ENCODE measurements at places on chromosomes 12 and 14.

- no peaks in the 10 kb centered on the region for H3K4me1 ChIP-seq
- no peak overlapping the region for H3K27ac ChIP-seq
- H3K27me3 ChIP-seq, result peaks cover 23% of the 10 kb centered on the region
- DNase-seq, result no peak
- H3K4me3 ChIP-seq, result no peak overlapping the region
Measured at GRCh38 chr14:94632305-94632590, 20.1 kb downstream of the SERPINA3 start.

GRCh38 chr12:4386801-4387200 lies 7.3 kb upstream of the FGF23 start:
- no peak overlapping the region for H3K4me3 ChIP-seq
- DNase-seq, result no peak
- H3K27ac ChIP-seq, result no peak overlapping the region
- no peaks in the 10 kb centered on the region for H3K27me3 ChIP-seq

- no peak overlapping the region for H3K4me3 ChIP-seq
- H3K4me1 ChIP-seq, result peaks cover 19% of the 10 kb centered on the region
- no peaks in the 10 kb centered on the region for H3K27me3 ChIP-seq
- H3K36me3 ChIP-seq, result no peaks in the 10 kb centered on the region
- DNase-seq, result no peak
- H3K27ac ChIP-seq, result no peak overlapping the region
Measured at GRCh38 chr14:81682134-81682533, 148.5 kb upstream of the SEL1L start.

DNA sequence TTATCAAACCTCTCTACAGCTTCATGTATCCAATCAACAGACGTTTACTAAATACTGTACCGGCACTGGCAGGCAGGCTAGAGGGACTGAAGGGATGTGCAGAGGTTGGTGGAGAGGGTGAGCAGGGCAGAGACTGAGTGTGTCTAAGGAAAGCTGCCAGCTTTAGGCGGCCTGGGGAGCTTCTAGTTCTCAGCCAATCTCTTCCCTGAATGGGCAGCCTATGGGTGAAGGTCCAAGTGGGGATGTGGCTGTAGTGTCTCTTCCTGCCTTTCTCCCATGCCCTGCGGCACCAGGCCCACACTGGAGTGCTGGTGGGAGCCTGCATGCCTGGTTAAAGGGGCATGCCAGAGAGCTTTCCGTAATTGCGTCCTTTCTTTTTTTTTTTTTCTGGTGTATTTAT lies 239.8 kb downstream of the CACNA1C start:
- H3K27me3 ChIP-seq, result no peaks in the 10 kb centered on the region
- H3K4me1 ChIP-seq, result no peaks in the 10 kb centered on the region
- no peak overlapping the region for H3K27ac ChIP-seq
- H3K36me3 ChIP-seq, result no peaks in the 10 kb centered on the region

- no peaks in the 10 kb centered on the region for H3K27me3 ChIP-seq
- no peak overlapping the region for H3K4me3 ChIP-seq
Measured at GRCh38 chr12:41935911-41936310, 208.8 kb downstream of the GXYLT1 start.

GRCh38 chr12:6125310-6125608 lies 789 bp upstream of the VWF start:
- no peak overlapping the region for H3K27ac ChIP-seq
- H3K27me3 ChIP-seq, result no peaks in the 10 kb centered on the region
- peaks cover 16% of the 10 kb centered on the region for H3K4me1 ChIP-seq
- no peak overlapping the region for H3K4me3 ChIP-seq
- peaks cover 17% of the 10 kb centered on the region for H3K36me3 ChIP-seq
